Ecto neural progenitor cell (in vitro differentiated cells): ENCODE measurements at places on chromosomes 5 and 9.

- DNase-seq, result no peak
These were observed 45.8 kb downstream of the GAS1 start for GRCh38 chr9:86901511-86901910.

- DNase-seq, result no peak
These were observed 249.5 kb downstream of the ISL1 start for GRCh38 chr5:51632793-51633192.

- no peak for DNase-seq
These were observed 5.1 kb upstream of the TESK1 start for GRCh38 chr9:35599763-35600604.

GRCh38 chr5:157459715-157460599, at the start of gene NIPAL4:
NIPAL4 (plus strand) TSS chr5:157460213; CDS start chr5:157460321, 108 bp downstream.
- peak; percentile 64 for DNase-seq

DNA sequence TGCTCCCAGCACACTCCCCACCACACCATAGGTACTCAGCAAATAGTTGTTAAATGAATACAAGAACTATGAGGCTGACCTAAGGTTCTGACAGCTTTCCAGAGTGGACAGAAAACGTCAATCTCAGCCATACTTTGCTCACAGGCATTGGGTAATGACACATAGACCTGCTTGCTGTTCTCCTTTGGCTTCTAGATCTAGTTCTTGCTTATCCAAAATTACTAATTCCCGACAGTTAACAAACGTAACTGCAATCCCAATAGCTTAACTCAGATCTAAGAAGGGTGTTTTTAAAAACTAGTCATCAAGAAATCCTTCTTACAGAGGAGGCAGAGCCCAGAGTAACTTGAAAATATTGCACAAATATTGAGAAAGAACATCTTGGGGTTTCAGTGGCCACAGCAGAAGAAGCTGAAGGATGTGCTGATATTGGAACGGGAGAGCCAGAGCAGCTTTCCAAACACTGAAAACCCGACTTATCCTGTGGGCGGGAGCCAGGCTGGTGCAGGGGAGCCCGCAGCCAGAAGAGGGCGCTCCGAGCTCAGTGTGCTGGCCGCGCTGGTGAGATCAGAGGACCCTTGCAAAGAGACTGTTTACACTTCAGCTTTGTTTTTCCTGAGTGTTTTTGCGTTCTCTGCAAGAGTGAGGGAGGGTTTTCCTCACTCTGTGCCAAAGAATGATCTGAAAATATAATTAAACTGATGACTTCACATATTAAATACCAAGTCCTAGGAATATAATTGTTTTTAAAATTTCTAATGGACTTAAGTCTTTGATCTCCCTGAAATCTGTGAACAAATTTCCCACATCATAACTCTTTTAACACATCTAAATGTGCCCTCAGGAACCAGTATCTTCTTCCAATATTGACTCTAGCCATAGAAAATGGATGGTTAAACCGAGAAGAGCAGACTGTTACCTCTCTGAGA, 30.3 kb downstream of the FGF1 start:
- DNase-seq, result peak; percentile 90

DNA sequence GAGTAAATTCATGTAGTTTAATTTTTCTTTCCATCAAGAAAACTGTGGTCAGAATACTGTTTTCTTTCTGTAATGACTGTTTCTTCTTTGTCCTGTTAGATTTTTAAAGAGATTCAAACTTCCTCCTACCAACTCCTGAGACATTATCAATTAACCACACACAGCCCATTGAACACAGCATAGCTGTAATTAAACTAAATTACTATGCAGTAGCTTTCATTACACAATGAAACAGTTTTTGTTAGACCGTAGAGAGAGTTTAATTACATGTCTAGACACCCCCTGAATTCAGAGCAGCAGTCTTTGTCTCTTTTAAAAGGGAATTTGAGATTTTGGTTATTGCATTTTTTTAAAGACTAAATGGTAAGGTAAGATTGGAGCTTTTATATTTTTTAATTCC, 77.5 kb downstream of the STARD4 start:
- DNase-seq, result no peak

- DNase-seq, result no peak
These were observed 179.8 kb downstream of the DCP2 start for GRCh38 chr5:113156271-113156877.

DNA sequence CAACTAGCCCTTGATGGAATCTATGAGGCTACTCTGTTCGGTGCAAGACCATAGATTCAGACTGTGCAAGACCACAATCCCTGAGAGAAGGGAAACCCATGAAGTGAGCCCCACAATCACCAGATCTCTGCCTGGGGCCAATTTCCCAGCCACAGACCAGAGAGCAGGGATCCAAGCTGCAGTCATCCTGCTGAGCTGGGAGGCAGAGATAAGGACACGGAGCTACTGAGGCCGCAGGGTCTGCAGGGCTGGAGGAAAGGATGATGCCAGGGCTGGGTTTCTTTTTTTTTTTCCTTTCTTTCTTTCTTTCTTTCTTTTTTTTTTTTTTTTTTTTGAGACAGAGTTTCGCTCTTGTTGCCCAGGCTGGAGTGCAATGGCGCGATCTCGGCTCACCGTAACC, 47.7 kb upstream of the FUBP3 start:
- no peak for DNase-seq
